Stimulated activated CD8-positive, alpha-beta memory T cell treated with anti-CD3 and anti-CD28 coated beads, Interleukin-2, amount 100 ng/mL, for 1 hour (primary cell): ENCODE measurements at places on chromosomes 2 and 18.

GRCh38 chr2:211946960-211947359, 591.6 kb downstream of the ERBB4 start:
- no peak for DNase-seq

GRCh38 chr2:207311316-207312005, 145.7 kb upstream of the KLF7 start:
- no peak for DNase-seq

DNA sequence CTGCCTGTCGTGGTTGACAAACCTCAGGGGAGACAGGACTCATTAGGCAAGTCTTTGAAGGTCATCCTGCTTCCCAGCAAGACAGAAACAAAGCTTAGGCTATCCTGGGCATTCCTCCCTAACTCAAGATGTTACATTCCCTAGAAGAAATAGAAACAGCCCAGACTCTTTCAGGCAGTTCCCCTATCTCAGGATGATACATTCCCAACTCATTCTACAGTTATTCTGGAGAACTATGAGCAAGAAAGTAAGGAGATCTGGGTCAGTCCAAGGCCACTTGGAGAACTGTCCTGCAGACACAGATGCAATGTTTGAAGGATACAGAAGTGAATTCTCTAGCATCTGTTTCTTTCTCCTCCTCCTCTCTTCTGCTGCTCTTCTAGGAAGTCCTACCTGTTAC, 220.1 kb upstream of the NCKAP5 start:
- no peak for DNase-seq

- DNase-seq: no peak
Measured at GRCh38 chr2:169480079-169480465, 778 bp downstream of the BBS5 start.
